ENCODE measurements at places on chromosomes 5 and 9.
A peak's percentile ranks its signal among the peaks of the same experiment; 100 is the strongest.

- DNase-seq, result no peak
Measured at GRCh38 chr9:14452539-14452938, 138.6 kb upstream of the NFIB start.

DNA sequence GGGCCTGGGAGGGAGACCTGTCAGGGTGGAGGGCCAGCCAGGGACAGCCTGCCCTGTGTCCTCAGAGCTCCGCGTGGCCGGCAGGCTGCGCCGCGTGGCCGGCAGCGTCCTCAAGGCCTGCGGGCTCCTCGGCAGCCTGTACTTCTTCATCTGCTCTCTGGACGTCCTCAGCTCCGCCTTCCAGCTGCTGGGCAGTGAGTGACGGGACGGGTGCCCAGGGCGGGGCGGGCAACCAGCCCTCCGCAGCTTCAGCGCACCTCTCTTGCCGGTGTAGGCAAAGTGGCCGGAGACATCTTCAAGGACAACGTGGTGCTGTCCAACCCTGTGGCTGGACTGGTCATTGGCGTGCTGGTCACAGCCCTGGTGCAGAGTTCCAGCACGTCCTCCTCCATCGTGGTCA lies 1.8 kb downstream of the SLC34A3 start:
- no peak for DNase-seq

DNA sequence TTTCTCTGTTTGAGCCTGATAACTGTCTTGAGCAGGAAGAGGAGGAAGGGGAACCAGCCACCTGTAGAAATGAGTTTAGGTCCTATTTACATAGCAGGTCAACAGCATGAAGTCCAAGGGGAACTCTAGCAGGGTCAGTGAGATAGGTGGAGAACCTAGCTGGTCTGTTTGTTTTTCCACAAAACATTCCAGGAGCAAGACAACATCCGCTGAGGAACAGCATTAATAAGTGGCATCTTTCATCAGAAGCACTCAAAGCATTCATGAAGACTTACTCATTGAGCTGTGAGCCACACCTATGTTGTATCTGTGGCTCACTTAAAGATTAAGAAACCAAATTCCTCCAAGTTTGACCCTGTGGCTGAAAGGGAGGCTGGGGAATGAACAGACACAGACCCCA lies 115.9 kb downstream of the ACTBL2 start:
- no peak for DNase-seq

DNA sequence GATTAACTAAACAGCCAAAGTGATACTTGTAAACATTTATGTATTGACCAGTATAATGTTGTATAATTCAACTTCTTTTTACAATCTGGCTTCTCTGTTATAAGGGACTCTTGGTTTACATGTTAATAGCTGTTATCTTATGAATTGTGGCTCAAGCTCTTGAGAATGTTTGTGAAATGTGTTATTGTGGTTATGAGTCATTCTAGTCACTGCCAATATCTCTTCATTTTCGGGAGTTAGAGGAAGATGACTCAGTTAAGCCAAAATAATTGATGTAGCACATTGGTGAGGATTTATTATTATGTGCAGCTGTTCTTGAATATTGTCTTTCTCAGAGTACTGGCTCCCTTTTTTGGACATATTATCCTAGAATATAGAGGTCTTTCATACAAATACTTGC lies 655.2 kb upstream of the RIOK2 start:
- no peak for DNase-seq

GRCh38 chr5:91328743-91329142 lies 54.4 kb downstream of the ARRDC3 start:
- no peak for DNase-seq

GRCh38 chr5:176817841-176818377 lies 7.5 kb downstream of the UNC5A start:
- peak; percentile 43 for DNase-seq

GRCh38 chr5:31328040-31328733 lies 134.7 kb downstream of the CDH6 start:
- DNase-seq, result no peak

DNA sequence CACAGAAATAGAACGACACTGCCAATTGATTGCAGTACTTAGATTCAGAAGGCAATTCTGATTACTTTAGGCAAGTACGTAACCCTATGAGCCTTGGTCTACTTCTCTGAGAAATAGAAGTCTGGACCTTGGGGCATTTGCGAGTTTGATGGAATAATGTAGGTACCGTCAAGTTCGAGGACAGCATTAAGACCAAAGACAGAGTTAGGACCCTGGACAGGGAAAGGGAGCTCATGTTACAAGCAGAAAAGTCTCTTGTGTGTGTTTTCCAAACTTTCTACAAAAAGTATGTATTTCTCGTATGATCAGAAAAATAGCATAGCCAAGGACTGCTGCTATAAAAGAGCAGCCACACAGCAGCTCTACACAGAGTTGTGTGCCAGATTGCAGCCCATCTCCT lies 20.1 kb downstream of the CCDC180 start:
- DNase-seq, result no peak

- DNase-seq, result peak; percentile 47
Measured at GRCh38 chr5:72377910-72378638, 57.9 kb downstream of the PTCD2 start.

DNA sequence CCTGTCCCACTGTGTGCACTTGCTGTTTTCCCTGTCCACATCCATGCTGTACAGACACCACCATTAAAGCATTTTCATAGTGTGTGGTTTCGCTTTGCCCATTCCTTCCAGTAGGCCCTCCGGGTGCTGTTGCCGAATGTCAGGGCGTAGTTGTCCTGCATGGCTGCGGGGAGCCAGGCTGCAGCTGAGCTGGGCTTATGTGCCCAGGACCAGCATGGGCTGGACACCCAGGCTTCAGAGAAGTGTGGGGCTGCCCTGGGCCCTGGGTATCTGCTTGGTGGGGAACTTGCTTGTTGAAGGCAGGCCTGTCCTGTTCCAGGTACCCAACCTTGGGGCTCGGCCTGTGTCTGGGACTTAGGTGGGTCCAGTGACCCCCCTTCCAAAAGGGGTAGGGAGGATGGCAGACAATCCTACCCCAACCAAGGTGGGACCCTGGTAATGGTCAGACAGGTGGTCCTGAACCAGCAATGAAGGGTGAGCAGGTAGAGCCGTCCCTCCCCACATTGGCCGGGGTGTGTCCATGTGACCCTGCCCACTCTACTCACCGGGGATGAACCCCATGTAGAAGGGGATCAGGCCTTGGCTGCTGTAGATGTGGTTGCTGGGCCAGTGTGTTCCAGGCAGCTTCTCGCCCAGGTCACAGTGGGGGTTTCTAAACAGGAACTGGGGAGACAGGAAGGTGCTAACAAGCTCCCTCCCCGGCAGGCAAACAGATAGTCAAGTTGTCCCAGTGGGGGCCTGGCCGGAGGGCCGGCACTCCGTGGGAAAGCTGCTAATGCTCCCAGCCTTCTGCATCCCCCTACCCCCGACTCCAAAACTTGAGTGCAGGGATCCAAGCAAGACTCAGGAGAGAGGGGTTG lies 2.8 kb downstream of the TUBB4B start:
- DNase-seq, result peak; percentile 16

GRCh38 chr9:71916834-71917534 lies 5.5 kb downstream of the C9orf85 start:
- peak; percentile 46 for DNase-seq

DNA sequence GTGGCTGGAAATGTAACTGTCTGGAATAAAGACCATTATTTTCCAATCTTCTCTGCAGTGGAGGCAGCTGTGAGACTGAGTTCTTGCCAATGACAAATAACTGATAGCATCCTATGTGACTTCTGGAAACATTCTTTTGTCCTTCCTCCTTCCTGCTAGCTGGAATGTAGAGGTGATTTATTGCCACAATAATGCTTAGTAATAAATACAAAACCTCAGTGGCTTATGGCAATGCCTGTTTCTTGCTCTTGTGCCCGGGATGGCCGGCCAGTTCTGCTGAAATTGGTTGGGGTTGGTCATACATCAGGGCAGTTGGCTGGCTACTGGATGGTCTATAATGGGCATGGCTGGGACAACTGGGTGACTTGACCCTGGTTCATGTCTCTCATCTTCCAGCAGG lies 12.2 kb upstream of the TEX48 start:
- DNase-seq, result no peak

- DNase-seq, result no peak
Measured at GRCh38 chr5:133233616-133234015, 181.8 kb downstream of the HSPA4 start.

DNA sequence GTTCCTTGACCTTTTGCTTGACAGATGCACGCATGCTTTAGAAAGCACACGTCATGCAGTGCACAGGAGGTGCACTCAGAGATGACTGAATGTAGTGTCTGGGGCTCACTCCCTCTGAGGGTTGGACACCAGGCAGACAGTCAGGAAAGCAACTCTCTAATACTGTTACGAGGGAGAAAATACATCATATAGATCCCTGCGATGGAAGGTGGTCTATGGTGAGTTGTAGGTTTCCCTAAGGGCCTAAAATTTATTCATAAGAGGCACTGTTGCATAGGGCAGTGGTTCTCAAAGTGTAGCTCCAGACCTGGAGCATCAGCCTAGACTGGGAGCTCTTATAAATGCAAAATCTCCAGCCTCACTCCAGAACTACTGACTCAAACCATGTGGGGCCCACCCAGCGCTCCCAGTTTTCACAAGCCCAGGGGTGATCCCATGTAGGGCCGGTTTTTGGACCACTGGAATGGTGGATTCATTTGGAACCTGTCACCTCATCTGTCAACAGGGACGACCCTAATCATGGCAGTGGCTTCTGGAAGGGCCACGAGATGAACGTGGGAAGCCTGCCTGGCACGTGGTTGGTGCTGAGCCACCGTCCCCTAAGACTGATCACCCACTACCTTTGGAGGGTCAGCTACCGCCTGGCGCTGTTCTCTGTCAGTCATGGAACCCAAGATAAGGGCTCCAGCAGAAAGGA lies 16.8 kb upstream of the PHF19 start:
- no peak for DNase-seq

GRCh38 chr5:159100782-159101646 lies 1.3 kb upstream of the EBF1 start:
- no peak for DNase-seq

- no peak for DNase-seq
Measured at GRCh38 chr5:7849681-7850394, 1.1 kb downstream of the CFAP90 start.

DNA sequence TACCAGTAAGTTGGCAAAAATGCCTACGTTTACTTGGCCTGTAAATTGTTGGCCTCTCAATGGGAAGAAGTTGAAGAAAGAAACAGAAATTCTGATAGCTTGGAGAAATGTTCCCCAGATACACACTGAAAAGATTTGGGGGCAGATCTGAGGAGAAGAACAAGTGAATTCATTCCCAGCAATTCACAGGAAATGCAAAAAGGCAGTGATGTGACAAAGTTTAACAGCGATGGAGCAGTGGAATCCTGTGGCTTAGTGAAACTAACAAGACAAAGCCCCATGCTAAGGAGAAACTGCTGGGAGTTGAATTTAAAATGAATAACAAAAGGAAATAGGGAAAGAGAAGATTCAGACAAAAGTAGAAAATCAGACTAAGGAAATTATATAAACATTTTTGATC lies 213.2 kb upstream of the EDIL3 start:
- DNase-seq, result no peak

DNA sequence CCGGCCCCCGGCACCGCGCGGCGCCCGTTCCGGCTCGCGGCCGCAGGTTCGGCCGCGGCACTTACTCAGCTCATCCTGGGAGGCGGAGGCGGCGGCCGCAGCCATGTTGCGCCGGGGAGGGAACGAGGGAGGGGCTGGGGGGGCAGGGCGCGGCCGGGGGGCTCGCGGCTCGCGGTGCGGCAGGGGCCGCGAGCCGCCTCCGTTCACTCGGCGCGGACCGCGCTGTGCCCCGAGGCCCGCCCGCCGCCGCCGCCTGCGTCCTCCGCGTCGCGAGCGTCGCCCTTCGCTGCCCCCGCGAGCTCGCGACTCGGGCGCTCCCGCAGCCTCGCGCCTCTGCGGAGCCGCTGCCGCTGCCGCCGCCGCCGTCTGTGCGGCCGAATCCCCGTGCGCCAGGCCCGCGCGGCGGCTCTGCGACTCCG lies 735 bp downstream of the ECPAS start:
- DNase-seq, result peak; percentile 78

DNA sequence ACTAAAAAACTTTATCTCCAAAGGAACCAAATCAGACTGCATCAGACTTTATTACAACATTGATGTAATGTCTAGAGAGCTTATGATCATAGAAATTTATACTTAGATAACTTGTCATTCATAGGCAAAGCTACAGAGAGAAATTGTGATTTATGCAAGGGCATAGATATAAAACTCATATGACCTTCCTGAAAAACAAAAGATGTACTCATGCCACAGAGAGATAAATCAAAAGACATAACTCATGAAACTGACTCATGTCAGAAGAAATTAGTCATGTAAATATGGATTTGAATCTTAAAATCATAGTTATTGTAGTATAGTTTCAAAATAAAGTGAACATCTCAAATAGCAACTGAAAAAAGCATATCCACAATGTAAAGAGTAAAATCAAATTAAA lies 186.2 kb downstream of the GABBR2 start:
- no peak for DNase-seq

- DNase-seq, result no peak
Measured at GRCh38 chr9:35776018-35776417, 15.4 kb upstream of the NPR2 start.

DNA sequence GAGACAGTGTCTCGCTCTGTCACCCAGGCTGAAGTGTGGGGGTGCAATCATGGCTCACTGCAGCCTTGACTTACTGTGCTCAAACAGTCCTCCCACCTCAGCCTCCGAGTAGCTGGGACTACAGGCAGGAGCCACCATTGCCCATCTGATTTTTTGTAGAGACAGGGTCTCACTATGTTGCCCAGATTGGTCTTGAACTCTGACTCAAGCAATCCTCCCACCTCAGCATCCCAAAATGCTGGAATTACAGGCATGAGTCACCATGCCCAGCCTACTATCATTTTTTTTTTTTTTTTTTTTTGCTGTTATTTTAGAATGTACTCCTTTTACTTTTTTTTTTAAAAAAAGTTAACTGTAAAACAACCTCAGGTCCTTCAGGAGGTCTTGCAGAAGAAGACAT lies 449.0 kb downstream of the CCDC171 start:
- no peak for DNase-seq

DNA sequence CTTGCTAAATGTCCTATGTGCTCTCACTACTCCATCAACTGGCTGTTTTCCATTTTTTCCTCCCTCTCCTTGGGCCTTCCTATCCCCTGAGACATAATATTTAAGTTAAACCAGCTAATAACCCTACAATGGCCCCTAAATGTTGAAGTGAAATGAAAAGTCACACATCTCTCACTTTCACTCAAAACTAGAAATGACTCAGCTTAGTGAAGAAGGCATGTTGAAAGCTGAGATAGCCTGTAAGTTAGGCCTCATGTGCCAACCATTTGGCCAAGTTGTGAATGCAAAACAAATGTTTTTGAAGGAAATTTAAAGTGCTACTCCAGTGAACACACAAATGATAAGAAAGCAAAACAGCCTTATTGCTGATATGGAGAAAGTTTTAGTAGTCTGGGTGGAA lies 48.8 kb upstream of the CDH10 start:
- no peak for DNase-seq

DNA sequence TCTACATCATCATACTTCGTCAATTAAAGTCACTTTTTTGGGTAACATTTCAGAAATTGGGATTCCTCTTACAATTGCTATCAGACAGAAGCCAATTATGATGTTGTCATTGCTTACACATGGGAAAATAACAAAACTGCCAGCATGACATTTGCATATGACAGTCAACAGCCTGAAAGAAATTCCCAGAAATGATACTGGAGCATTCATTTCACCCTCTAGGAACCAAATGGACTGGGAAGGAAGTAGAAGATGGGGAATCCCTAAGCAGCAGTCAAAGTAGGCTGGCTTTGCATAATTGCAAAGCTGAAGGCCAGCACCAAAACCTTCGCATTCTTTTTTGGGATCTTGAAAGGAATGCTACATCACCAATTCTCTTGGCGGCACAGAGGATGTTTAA lies 10.7 kb downstream of the HMGCS1 start:
- no peak for DNase-seq

GRCh38 chr9:5025416-5025815 lies 40.3 kb downstream of the JAK2 start:
- DNase-seq, result peak; percentile 42
